ENCODE measurements at places on chromosomes 11 and 22.

GRCh38 chr22:31820655-31821054 lies 66.8 kb downstream of the DEPDC5 start:
- no peak for DNase-seq

DNA sequence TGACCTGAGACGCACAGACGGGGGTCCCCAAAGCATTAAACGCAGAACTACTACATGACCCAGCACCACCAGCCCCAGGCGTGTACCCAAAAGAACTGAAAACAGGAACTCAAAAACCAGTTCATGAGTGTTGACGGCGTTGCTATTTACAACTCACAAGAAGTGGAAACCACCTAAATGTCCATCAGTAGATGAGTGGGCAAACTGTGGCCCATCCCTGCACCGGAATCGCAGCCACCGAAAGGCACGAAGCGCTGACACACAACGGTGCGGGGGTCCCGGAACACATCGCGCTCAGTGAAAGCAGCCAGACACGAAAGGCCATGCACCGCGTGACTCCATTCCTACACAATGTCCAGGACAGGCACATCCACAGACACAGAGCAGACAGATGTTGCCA lies 79.2 kb downstream of the TRMU start:
- DNase-seq, result no peak

DNA sequence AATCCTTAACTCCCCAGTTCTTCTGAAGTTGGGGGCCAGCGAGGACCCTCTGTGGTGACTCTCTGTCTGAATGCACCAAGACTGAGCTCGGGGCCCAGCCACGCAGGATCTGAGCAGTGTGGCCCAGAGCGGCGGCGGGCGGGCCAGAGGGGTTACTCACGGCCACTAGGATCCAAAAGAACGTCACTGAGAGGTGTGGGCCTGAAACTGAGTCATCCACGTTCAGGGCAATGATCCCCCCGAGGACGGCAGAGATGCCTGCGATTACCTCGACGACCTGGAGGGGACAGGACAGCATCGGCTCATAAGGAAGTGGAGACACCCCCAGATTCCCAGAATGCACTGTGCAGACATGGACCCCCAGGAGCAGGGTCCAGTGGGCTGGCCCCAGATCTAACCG lies 11.2 kb downstream of the MLC1 start:
- no peak for DNase-seq

DNA sequence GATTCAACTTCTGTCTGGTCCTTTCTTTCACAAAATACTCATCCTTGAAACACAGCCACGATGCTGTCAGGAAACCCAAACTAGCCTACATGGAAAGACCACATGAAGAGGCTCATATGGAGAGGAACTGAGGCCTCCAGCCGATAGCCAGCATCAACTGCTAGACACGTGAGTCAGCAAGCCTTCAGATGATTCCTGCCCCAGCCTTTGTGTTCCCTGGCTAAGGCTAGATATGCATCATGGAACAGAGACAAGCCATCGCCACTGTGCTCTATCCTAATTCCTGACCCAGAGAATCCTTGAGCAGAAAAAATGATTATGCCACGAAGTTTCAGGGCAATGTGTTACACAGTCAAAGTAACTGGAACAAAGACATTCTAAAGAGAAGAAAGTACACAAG lies 75.5 kb downstream of the ENTHD1 start:
- no peak for DNase-seq

DNA sequence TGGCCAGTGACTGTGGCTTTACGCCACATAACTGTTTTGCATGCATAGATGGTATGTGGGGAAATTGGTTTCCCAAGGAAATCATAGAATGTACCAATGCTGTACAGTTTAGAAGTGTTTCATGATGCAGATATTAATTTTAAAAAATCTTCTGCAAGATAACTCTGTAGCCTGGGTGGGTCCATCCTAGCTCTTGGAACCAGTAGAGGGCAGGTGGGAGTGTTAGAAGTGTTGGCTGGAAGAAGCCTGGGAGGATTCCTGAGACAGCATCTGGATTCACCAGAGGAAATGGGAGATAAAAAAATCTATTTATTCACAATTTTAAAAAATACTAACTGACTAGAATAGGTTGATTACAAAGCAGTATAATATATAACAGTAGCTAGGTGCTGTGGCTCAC lies 139.9 kb upstream of the GRIA4 start:
- DNase-seq, result no peak

Data from hematopoietic multipotent progenitor cell treated with erythropoietin and hydrocortisone succinate and interleukin-3 and kit ligand, for 8 days (in vitro differentiated cells).